ENCODE measurements at places on chromosomes 1 and 21.

DNA sequence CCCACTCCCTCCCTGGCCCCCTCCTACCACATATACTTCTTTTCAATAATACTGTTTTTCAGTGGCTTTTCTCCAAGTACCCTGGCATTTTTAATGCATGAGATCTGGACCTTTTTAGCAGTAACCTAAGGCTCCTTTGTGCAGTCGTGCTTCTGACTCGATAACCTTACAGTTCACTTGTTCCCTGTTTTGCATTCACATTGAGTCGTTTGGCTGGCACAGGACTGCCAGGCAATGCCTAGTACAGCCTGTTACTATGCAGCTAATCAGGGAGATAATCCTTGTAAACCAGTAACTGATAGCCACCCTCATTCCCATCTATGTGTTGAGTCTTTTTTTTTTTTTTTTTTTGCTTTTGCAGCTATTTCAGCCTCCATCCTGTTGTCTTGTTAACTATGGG, 3.7 kb downstream of the ATP1B1 start:
- DNase-seq: no peak

- peak; percentile 51 for DNase-seq
Observed at GRCh38 chr1:84571150-84571535, 3.1 kb downstream of the CTBS start.

DNA sequence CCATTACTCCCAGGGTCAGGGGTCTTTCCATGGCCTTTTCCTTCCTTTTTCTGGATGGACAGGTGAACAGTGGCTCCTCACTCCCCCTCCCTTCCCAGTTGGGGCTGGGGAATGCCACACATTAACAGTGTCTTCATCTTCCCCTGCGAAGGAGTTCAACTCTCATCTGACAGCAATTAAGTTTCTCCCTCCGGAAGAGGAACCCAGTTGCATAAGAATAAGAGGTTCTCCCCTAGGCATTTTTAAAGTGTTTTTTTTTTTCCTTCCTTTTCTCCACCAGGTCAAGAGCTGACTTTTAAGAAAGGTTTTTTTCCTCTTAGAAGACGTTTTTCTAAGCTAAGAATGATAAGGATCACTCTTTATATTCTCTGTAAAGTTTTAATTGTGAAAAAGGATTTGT, 42.3 kb upstream of the FASLG start:
- no peak for DNase-seq

DNA sequence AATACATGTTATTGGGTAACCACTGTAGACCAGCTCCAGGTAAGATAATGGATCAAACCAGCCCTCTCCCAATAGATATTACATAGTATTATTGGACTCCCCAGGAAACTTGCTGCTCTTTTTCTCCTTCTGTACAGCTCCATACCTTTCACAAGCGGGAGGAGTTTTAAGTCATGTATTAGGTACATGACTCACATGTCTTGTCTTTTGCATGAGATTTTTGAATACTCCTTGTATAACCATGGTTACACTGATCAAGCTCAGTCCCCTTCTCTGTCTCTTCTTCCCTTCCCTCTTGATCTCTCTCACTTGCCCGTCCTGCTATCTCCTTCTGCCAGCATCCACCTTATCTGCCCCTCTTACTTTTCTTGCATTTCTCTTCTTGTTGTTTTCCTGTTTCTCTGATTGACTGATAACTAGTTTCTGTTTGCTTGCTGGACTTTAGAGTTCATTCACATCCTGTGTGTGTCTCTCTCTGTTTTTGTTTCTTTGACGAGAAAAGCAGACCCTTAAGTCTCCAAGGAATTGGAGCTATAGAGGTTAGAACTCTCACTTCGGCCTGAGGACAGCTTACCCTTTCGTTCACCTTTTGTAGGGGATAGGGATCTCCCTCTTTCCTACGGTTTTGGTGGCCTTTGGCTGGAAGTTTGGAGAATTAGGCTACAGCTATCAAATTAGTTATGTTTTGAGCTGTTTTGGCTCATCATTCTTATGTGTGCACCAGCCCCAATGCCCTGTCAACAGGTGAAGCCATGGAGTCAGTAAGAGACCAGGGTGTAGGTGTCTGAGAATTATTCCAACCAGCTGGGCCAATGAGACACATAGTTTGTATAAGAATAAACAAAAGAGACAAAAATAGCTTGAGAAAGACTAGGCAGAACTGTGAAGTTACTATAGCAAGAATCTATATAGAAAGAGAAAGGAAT, 49.0 kb upstream of the ASB17 start:
- no peak for DNase-seq

- DNase-seq: no peak
Observed at GRCh38 chr1:221963742-221964141, 221.9 kb upstream of the DUSP10 start.

- DNase-seq: no peak
Observed at GRCh38 chr1:103108376-103109150, at the start of gene COL11A1. Gene COL11A1 (minus strand): TSS chr1:103108522. CDS start chr1:103108178, 344 bp downstream.

- DNase-seq: no peak
Observed at GRCh38 chr21:32562915-32563314, 22.4 kb downstream of the TCP10L start.

GRCh38 chr1:52140633-52141512, 1.0 kb upstream of the ZFYVE9 start:
- DNase-seq: no peak

DNA sequence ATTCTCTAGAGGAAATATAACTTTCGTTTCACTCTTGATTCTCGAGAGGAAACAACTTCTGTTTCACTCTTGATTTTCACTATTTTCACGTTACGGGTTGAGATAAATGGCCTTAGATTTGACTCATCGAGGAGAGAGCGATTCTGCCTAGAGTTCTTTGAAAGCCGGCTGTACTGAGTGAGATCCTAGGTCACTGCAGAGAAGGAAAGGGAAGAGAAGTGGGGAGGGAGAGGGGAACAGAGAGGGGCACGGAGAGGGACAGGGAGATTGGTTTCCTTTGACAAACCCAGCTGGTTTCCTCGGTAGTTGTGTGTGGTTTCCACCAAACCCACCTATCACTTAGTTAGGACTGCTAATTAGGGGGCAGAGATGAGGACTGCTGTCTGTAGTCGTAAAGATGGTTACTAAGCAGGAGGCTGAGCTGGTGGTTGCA, 21.6 kb upstream of the GPR137B start:
- no peak for DNase-seq

- DNase-seq: no peak
Observed at GRCh38 chr1:181992072-181992471, 69.4 kb downstream of the ZNF648 start.

DNA sequence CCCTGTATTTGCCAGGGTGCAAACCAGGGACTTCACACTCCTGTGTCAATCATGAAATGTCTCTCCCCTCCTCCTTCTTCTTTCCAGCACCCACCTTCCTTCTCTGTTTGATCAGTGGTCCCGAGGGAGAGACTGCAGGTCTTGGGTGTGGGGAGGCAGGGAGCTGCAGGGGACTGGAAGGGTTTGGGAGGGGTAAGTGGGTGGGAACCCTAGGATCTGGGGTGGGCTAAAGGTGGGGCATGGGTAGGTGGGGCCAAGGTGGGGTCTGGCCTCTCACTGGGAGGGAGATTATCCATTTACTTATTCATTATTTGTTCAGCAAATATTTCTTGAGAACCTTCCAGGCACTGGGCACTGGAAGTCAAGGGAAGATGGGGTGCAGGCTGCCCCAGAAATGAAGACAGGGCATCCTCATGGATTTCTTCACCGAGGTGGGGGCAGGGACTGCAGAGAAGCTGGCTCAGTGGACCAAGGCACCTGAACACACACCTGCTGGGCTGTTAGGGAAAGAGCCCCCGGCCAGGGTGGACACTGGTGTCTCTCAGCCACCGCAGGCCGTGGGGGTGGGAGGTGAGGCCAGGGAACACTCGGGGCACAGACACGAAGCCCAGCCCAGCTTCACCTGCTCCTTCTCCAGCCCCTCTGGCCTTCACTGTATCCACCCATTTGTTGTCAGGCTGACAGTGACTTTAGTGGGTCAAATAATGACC, 193.9 kb upstream of the C1orf174 start:
- DNase-seq: no peak

GRCh38 chr1:168731244-168731953, 2.4 kb upstream of the DPT start:
- DNase-seq: no peak

DNA sequence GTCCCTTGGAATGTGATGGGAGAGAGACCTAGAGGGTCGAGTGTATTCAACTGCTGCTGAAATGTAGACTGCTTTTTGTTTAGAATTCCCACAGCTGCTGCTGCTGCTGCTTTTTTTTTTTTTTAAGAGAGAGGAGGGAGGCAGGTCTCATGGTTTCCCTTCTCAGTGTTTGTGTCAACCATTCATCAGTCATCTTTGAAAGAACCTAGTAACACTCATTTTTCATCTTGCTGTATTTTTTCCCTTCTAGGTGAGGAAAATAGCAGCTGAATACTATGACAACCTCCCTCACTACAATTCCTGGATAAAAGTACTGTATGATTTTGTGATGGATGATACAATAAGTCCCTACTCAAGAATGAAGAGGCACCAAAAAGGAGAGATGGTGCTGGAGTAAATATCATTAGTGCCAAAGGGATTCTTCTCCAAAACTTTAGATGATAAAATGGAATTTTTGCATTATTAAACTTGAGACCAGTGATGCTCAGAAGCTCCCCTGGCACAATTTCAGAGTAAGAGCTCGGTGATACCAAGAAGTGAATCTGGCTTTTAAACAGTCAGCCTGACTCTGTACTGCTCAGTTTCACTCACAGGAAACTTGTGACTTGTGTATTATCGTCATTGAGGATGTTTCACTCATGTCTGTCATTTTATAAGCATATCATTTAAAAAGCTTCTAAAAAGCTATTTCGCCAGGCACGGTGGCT, 9.2 kb downstream of the DEGS1 start:
- DNase-seq: no peak

Measured in IMR-90 (cell line).